Left hindlimb (tissue), 1 donor: ENCODE measurements at places on chromosomes 13 and 19.

GRCh38 chr19:3836887-3837286 lies 32.0 kb downstream of the ZFR2 start:
- no peak for DNase-seq

GRCh38 chr13:95982144-95982543 lies 71.1 kb downstream of the UGGT2 start:
- no peak for DNase-seq

DNA sequence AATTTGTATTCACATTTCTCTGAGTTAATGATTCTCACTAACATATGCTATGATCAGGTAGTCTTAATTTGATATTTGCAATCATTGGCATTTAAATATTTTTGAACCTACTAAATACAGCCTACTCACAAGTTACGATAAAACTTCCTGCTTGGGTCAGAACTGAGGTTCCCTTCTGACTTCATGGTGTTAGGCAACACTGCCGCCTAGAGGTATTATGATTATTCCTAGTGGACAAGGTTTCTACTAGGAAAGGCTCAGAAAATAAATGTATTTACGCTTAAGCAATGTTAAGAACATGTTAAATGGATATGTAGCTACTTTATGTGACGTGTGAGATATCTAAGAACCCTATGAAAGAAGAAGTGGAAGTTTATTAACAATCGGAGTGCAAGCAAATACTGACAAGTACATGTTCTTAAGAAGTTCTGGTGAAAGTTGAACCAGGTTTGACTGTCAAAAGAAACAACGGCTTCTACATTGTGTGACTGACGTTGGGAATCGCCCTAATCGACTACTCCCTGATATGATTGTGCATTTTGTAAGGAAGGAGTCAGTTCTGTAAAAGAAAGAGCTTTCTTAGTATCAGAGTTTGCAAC lies 1395.8 kb downstream of the SLITRK5 start:
- DNase-seq, result no peak

DNA sequence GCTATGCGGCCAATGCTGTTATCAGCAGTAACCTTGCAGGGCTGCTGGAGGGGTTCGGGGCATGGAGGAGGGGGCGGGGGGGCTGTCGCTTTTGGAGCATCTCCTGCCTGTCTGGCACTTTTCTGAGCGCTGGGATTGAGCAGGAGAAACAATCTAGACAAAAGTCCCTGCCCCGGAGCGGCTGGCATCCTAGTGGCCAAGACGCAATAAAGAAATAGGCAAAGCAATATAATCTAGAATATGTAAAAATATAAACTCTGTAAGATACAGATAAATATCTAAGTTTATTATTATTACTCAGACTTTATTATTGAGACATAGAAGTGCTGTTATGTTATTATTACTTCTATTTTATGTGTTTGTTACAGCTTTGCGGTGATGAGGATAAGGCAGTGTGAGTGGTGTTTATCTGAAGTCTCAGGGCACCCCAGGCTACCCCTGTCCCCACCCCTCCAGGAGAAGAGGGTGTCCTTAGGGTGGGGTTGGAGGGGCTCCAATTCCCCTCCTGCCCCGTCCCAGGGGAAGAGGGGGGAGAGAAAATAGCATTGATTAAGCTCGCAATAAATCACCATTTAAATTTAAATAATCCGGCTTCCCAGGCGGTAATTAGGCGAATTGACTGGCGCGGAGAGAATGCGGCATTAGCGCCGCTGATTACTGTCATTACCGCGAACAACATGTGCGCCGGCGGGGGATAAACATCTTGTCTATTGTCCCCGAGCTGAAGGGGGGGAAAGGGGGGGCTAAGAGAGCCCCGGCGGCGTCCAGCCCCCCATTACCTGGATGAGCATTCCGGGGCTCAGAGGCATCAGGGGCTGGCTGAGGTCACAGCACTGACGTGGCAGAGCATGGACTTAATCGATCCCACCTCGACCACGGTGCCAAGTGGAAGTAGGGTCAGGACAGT lies 3.2 kb downstream of the NPAS1 start:
- DNase-seq, result no peak

- DNase-seq, result no peak
Measured at GRCh38 chr13:106517109-106517847, 18.2 kb downstream of the EFNB2 start.

DNA sequence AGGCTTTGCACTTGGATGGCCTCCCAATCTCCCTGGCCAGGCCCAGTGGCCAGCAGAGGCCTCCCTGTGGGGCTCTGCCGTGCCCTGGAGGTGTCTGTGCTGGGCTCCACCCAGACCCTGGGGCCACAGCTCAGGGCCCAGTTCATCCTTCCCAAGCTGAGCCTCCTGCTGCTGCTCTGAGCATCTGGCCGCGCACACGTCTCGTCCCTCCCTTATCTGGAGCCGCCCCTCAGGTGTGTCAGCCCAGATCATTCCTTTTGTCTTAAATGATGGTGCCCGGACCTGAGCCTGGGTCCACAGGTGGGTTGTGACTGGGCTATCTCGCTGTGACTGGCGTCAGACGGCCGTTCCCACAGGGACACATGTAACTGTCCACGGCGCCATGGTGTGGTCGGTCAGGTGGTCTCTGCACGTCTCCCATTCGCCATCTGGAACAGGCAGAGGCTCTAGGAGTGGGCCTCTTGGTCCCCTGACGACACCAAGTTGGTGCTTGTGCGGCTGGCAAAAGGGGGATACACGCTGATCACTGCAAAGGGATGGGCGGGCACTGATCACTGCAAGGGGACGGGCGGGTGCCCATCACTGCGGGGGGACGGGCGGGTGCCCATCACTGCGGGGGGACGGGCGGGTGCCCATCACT lies 14.3 kb upstream of the ZNF554 start:
- no peak for DNase-seq

GRCh38 chr13:100675661-100676129 lies 1.1 kb upstream of the TMTC4 start:
- no peak for DNase-seq

DNA sequence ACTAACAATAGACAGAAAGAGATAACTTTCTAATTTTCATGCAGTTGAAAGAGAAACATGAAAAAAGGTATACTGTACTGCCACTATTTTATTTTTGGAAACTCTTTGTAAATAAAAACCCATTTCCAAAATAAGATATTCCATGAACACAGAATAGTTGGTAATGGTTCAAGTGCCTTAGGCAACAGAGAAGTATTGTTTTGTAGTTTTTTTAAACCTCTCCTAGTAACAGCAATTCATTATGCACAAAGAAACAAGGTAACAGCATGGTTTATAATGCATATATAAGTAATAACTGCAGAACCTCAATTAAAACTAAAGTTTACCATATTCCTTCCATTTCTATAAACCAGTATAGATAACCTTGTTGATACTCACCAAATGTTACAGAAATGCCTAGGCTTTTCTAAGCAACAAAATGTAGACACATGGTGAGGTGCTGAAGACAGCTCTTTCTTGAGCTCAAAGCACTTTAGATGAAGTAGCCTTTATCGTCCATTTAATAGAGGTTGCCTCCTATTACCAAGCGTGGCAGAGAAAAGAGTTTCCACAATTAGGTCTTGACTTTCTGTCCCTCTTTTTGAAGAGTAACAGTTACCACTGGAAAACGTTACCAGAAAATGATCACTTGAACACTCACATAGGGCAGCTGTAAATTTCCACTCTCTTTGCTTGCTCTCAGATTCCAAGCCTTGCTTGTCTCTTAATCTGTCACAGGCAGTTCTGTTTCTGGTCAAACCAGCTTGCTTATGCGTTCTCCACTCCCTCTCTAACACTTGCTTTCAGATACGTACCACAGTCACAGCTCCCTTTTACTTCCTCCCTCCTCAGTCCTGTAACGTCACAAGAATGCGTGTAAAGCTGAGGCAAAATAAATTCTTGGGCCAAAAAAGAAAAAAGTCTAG lies 42.9 kb downstream of the CAB39L start:
- no peak for DNase-seq

GRCh38 chr13:19606152-19606551 lies 27.3 kb upstream of the MPHOSPH8 start:
- DNase-seq, result no peak

DNA sequence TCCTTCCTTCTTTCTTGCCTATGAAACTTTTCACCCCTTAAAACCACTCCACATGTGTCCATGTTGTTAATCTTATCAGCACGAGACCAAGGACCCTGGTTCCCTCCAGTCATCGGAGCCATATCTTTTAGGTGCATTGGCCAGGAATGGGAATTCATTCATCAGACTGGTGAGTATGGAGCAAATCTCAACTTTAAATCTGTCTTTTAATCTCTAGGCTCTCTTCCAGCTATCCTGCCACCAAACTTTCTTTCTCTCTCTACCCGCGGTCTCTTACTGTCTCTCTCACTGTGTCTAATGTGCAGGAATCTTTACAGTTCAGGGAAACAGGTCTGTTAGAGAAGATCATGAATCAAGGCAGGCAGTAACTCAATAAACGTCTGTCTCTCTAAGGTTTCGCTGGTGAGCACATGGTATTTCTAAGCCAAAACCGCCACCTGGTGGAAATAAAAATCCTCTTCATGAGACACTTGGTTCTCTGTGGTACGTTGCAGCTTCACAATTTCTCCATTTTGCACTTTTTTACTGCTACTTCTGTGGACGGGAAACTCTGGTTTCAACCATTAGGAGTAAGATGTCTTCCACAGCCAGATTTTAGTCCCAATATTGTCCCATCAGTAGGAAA lies 16.1 kb downstream of the LGALS16 start:
- no peak for DNase-seq

- no peak for DNase-seq
Measured at GRCh38 chr13:73230716-73231115, 171.9 kb downstream of the KLF5 start.

GRCh38 chr13:40609972-40610726 lies 56.3 kb downstream of the FOXO1 start:
- no peak for DNase-seq

- no peak for DNase-seq
Measured at GRCh38 chr13:93872376-93872775, 607.1 kb downstream of the DCT start.

GRCh38 chr19:48397263-48398101 lies 4.0 kb downstream of the GRIN2D start:
- no peak for DNase-seq

- DNase-seq, result no peak
Measured at GRCh38 chr13:73482556-73482955, 423.8 kb downstream of the KLF5 start.

- no peak for DNase-seq
Measured at GRCh38 chr13:37392389-37392788, 206.2 kb downstream of the POSTN start.

DNA sequence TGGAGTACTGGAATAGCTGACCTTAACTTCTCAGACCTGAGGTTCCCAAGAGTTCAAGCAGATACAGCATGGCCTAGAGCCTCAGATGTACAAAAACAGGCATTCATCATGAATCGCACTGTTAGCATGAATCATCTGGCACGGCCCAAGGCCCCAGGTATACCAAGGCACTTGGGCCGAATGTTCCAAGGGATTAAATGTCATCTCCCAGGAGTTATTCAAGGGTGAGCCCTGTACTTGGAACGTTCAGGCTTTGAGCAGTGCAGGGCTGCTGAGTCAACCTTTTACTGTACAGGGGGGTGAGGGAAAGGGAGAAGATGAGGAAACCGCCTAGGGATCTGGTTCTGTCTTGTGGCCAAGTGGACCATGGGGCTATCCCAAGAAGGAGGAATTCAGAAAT lies 6.3 kb downstream of the KLK3 start:
- DNase-seq, result no peak

DNA sequence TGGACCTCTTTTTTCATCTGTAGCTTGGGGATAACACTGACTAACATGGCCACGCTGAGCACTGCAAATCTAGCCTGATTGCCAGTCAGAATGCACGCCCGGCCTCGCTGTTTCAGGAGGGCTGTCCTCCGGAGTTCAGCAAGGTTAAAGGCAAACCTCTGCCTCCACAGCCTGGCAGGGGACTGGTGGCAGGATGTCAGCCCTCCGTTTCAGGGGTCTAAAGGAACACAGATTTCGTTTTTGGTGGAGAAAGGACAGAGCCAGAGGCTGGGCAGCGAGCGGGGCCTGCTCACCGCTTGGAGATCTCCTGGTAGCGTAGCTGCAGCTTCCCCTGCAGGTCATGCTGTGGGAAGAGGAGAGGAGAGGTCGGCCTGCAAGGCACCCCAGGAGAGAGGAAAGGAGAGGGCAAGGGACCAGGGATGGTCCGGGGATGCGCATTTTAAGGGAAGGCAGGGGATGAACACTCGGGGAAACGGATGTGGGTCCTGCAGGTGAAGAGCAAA lies 560 bp downstream of the NDUFA7 start:
- no peak for DNase-seq

GRCh38 chr19:31459430-31459829 lies 110.2 kb upstream of the TSHZ3 start:
- no peak for DNase-seq

DNA sequence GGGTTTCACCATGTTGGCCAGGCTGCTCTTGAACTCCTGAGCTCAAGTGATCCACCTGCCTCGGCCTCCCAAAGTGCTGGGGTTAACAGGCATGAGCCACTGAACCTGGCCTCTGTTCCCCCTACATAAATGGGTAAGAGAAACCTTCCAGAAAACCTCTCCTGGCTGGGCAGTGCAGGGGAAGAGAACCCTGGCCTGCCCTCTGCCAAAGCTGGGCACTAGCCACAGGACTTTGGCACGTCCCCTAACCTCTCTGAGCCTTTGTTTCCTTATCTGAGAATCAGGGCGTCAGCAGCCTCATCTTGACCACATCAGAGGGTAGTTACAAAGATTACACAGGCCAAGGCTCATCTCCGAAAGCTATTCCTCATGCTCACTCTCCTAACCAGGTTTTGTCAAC lies 2.2 kb downstream of the SBSN start:
- DNase-seq, result no peak

DNA sequence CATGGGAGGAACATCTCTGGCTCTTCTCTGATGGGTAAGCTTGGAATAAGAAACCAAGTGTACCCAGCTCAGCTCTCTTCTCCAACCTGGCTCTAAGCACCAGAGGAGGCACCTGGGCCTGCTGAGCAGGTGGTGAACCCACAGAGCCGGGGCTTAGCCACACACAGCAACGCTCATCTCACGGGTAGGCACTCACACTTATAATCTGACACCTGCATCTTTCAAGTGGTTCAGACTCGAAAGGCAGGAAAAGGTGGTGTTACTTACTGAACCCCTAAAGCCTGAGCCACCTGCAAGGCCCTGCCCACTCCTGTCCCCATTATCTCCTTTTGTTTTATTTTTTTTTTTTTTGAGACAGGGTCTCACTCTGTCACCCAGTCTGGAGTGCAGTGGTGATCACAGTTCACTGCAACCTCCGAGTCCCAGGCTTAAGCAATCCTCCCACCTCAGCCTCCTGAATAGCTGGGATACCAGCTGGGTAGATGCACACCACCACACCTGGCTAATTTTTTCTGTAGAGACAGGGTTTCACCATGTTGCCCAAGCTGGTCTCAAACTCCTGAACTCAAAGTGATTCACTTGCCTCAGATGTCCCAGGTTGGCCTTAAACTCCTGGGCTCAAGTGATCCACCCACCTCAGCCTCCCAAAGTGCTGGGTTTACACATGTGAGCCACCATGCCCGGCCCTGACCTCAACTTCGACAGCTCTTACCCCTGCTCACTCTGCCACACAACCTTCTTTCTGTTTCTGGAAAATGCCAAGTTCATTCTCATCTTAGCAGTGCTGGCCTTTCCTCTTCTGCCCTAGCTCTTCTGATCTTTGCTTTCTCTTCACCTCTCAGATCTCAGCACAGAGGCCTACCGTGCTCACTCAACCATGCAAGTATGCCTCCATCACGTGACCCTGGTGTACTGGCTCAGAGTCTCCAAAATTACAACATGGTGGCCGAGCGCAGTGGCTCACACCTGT lies 9.7 kb downstream of the FBXL12 start:
- no peak for DNase-seq
